ENCODE measurements at places on chromosomes 7 and 10.

- DNase-seq, result no peak
Measured at GRCh38 chr7:139968931-139969330, 93.8 kb downstream of the PARP12 start.

GRCh38 chr10:69337296-69338132 lies 59.2 kb downstream of the HK1 start:
- DNase-seq, result no peak

- no peak for DNase-seq
Measured at GRCh38 chr10:24256619-24257107, 47.7 kb downstream of the KIAA1217 start.

DNA sequence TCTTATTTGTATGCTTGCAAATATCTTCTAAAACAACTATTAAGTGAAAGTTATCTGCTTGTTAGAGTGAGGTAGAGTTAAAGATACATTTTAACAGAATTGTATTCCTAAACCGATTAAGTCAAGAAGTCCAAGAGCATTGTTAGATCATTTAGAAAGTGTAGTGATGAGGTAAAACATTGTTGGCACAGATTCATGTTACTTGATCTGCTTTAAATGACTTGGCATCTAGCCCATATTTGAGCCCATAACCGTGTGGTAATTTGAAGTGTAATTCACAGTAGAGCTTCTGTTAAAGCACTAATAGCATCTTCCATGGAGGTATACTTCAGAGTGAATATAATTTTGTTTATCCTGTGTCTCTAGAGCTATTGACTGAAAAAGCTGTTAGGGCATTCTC lies 62.1 kb downstream of the PTEN start:
- DNase-seq, result no peak

GRCh38 chr10:117499248-117500105 lies 43.1 kb upstream of the EMX2 start:
- DNase-seq, result no peak

- DNase-seq, result no peak
Measured at GRCh38 chr7:101465576-101466196, 103.0 kb downstream of the COL26A1 start.

GRCh38 chr7:18241543-18242231 lies 214.0 kb upstream of the PRPS1L1 start:
- DNase-seq, result no peak

DNA sequence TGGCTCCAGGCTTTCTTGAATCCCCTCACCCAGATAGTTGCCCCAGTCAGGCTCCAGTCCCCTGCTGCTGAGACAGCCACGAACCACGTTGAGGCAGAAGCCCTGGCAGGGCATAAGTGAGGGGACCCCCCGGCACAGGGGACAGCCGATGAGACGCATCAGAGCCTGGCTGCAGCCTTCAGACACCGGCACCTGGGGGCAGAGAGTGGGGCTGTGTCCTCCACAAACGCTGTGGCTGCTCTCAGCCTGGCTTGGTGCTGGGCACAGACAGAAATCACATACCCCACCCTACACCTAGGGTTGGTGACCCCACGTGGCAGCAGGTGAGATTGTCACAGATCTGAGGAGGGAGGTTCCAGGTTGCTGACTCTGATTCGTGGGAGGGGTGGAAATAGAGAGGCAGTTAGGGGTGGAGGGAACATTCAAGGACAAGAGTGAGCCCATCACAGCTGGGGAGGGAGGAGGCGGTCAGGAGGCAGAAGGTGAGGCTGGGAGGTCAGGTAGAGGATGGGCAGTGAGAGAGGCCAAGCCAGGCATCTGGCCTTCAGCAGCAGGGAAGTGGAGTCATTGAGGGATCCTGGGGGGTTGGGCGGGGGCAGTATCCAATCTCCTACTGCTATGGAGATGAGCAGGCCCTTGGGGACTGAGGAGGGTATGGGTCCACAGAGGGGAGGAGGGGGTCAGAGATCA lies 3.2 kb downstream of the GPC2 start:
- no peak for DNase-seq

DNA sequence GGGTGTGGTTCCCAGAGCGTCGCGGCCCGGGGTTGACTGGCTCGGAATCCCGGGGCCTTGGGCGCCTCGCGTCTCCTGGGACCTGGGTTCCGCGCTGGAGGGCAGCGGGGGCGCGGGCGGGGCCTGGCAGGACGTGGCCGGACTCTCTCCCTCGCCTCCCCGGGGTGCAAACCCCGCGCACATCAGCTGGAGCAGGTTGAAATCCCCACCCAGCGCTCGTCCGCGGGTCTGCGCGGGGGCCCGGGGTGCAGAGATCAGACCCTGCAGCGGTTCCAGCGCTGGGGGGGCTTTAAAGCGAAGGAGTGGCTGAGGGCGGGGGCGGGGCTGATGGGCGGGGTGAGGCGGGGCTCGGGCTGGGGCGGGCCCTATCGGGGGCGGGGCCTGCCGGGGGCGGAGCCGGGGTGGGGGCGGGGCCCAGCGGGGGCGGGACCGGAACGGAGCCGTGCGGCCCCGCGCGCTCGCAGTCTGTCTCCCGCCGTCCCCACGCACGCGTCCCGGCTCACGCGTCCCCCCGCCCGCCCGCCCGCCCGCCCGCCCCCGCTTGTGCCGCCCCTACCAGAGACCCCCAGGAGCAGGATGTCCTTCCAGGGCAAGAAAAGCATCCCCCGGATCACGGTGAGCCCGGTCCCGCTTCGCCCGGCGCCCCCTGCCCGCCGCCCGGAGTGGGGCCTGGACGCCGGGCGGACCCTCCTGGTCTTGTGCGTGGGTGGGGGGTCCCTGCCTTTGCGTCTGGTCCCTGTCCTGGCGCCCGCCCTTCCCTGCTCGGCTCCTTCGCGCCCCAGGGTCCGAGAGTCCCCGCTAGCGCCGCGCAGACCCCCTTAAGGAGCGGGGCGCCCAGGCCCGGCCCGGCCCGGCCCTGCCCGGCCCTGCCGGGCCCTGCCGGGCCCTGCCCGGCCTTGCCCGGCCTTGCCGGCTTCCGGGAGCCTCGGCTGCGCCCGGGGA lies at the start of gene DPYSL4:
Gene DPYSL4, plus strand, starts transcription at position 461 of the 942 bp plus-strand sequence. Its CDS starts 116 bp downstream, at position 577.
- no peak for DNase-seq

- DNase-seq, result no peak
Measured at GRCh38 chr7:135886345-135887132, 90.6 kb downstream of the MTPN start.

DNA sequence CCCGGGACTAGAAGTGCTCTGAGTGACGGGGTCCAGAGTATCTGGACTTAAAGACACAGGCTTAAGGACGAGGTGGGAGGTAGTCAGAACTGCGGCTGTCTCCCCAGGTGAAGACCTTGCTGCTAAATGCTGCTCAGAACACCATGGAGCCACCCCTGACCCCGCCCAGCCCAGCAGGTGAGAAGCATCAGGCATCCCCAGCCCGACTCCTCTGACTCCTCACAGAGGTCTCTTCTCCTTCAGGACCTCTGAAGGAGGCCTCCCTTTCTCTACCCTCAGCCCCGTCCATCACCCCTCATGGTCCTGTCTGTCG lies 5.8 kb downstream of the NFKB2 start:
- DNase-seq, result no peak

GRCh38 chr10:96468845-96469244 lies 44.9 kb downstream of the TLL2 start:
- no peak for DNase-seq
